ENCODE measurements at places on chromosomes 16 and 17.
A peak's percentile ranks its signal among the peaks of the same experiment; 100 is the strongest.

DNA sequence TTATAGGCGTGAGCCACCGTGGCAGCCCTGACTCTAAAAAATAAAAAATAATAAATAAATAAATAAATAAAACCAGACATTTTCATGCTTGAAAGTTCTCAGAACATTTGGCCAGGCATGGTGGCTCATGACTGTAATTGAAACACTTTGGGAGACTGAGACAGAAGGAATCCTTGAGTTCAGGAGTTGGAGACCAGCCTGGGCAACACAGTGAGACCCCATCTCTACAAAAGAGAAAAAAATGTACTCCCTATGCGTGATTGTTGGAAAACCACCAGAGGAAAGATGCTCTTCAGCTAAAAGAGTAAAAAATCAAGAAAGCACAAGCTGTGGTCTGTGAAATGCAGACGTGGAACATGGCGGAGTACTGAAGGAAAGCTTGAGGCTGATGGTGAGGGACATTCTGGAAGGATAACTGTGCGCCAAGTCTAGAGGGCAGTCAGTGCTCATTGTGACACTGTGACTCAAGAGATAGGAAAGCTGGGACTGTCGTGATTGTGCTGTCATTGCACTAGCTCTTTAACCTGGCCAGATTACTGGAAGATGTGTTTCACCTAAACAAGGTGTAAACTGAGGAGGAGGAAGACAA, 4.2 kb upstream of the PRSS27 start:
- no peak for DNase-seq

GRCh38 chr17:17551361-17551760, 40.1 kb downstream of the PEMT start:
- DNase-seq: no peak

DNA sequence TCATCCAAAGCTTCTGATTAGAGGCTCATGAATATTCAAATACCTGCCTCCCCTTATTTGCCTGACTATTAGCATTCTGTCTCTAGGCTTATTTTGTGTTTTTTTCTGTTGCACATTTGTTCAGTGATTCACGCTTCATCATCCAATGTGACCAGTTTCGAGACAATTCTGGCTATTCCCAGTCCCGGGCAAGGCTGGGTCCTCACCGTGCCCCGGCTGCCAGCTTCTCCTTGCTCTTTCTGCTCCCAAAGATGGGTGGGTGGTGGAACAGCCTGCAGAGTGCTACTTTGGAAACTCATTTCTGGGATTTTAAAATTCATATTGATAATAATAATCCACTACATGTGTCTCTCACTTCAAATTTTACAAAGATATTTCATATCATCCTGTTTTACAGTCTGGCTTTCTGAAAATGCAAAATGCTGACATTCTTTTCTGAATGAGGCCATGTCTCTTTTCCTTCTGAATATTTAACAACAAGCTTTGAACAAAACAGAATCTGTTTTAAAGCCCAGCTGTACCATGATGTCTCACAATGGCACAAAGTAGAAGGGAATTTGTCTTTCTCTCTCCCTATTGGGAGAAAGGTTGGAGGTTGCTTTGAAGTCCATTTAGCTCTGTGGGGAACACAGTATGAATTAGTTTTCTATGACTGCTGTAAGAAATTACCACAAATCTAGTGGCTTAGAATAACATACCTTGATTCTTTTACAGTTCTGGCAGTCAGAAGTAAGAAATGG, 116.9 kb upstream of the CDH13 start:
- DNase-seq: no peak

- DNase-seq: no peak
These were observed 123.7 kb upstream of the CCL2 start for GRCh38 chr17:34131386-34131785.

DNA sequence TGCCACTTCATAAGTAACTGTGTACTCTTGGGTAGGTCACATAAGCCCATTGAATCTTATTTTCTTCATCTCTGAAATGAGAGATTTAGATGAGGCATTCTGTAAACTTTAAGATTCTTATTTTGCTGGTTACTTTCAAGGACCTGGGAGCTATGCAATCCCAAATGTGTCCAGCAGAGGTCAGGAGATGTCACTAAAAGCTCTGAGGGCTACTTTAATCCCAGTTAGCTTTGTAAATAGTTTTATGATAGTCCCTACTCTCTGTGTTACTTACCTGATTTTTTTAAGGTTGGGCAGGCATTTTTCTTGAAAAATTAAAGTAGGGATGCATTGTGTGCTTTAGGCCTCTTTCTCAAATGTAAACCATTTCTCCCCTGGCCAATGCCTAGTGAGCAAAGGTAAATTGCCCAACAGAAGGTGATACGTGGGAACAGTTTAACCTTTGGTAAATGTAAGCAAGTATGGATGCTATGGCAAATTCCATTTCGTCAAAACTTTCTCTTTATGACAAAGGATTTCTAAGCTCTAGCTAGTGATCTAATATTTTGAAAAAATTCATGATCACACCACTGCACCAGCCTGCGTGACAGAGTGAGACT, 57.1 kb upstream of the WSB1 start:
- DNase-seq: peak; percentile 75

DNA sequence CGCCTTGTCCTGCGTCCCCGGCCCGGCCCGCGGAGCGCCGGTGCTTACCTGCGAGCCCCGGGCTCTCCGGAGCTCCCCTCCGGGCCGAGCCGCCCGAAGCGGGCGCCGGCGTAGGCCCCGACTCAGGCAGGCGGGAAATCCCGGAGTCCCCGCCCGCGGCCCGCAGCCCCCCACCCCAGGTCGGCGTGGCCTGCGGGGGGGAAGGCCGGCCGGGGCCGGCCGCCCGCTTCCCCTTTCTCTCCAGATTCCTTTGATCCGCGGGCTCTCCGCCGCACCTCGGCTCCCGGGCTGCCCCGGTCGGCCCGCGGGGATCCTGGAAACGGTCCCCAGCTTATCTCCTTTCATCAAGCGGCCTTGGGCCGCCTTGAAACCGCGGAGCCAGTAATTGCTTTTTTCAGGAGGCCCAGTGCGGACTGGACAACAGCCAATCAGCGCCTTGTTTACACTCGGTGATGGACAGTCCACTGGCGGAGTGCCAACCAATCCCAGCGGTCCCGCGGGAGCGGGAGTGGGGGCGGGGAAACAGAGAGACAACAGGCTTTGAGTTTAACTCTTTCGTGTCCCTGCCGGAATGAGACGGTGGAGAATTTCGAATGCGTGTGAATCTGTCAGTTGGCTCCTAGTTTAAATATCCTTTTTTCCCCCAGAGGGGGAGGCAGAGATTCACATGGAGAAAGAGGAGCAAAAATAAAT, 1.4 kb upstream of the BAHCC1 start:
- DNase-seq: no peak

GRCh38 chr16:17368951-17369350, 101.8 kb downstream of the XYLT1 start:
- no peak for DNase-seq

GRCh38 chr16:49179714-49180330, 101.8 kb downstream of the CBLN1 start:
- DNase-seq: no peak

GRCh38 chr16:19133600-19133999, 19.8 kb downstream of the ITPRIPL2 start:
- DNase-seq: no peak
